Dorsolateral prefrontal cortex (tissue), 122 donors: ENCODE measurements at places on chromosomes 2 and 18. TPM values are rescaled to one million over a fixed set of nuclear protein-coding genes. Genes with fewer than 3 reads are reported as not detected.
A peak's percentile ranks its signal among the peaks of the same experiment; 100 is the strongest.

DNA sequence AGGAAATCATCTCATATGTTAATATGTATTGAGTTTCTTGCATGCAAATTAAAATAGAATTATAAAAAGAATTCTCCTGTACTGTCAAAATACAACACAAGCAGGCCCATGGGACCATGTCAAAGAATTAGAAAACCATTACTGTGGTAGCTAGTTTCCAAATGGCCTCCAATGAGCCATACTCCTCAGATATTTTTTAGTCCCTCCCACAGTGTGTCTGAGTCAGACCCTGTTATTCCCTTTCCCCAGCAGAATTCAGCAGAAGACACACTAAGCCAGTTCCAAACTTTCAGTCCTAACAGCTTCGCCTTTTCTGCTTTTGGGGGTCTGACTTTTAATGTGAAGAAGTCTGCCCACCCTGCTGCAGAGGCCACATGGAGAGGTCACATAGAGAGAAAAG, 86.7 kb downstream of the FIGN start:
- no peak for DNase-seq

DNA sequence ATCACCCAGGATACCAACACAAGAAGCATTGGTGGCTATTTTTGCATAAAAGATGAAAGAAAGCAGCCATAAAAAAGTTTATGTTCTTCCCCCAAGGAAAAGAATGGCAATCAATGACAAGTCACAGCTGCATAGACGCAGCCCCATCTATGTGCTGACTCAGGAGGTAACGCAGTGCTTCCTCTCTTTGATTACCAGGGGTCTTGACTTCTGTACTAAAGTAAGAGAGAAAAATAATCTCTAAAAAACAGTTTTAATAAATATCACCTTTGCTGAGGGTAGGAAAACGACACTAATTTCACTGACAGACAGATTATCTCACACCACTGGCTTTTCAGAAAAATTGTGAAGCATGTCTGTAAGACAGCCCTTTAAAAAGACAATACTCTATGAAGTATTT, 33.9 kb upstream of the EVA1A start:
- no peak for DNase-seq

- DNase-seq: no peak
Measured at GRCh38 chr2:238696331-238696730, 151.6 kb upstream of the TWIST2 start.

- DNase-seq: no peak
Measured at GRCh38 chr2:147760984-147761383, 83.8 kb upstream of the ACVR2A start.

DNA sequence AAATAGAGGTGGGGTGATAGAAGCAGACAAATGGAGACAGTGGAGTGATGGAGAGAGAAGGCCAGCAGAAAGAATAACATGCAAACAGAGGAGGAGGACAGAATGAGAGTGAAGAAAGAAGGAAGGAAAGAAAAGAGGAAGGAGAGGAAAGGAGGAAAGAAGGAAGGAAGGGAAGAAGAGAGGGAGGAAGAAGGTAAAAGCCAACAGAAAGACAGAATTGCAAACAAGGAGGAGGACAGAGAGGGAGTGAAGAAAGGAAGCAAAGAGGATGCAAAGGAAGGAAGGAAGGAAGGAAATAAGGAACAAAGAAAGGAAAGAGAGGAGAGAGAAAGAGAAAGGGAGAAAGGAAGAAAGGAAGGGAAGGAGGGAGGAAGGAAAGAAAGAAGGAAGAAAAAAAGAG, 444.0 kb downstream of the IRS1 start:
- DNase-seq: no peak

- DNase-seq: no peak
Measured at GRCh38 chr2:112493048-112493447, 11.1 kb downstream of the TTL start.

DNA sequence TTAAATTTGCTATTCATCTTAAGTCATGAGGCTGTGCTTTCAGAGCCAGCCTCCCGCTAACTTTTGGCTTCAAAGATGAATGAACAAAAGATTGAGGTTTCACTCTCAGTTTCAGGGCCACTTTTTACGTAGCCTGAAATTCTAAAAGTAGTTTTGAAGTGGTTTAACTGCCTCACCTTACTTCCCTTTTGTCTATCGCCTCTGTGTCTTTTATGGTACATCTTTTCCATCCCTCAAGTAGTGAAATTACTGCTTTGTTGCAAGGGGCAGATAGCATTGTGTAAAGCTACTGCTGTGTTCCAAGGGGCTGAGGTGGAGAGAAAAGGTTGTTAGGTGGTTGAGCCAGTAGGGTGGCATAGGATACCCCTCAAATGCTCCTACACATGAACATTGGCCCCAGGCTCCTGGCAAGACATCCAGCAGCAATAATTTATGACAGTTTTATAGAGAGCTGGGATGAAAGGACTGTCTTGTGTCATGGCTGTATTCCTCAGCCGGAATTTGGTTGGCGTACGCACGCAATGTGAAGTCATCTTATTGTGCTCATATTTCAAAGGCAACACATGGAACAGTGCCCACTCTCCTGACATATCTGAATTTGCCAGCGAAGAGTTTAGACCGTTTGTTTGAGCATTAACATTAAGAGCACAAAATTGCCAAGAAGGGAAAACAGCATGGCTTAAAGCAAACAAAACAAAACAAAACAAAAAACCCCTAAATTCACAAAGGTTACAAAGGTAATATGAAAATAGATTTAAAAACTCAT, 32.2 kb downstream of the QPCT start:
- DNase-seq: no peak

- no peak for DNase-seq
Measured at GRCh38 chr2:11388262-11389051, 44.0 kb upstream of the ROCK2 start.

GRCh38 chr2:209125291-209125690, 298.6 kb upstream of the MAP2 start:
- DNase-seq: no peak

GRCh38 chr2:71474744-71475397, 21.5 kb downstream of the DYSF start:
- DNase-seq: no peak

DNA sequence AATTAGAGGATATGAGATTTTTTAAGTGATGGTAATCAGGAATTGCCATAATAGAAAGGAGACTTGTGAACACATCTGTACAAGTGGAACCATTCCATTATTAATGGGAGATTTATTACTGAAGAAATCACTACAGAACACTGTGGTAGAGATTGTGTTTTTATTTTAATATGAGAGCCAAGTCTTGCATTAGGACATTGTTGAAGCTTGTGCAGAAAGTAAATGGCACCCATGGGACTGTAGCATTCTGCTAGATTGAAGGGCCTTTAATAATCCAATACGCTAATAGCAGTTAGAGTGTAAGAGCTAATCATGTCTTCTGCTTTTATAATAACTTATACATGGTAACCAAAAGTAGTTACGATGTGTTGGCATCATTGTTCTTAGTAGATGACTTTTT, 83.6 kb downstream of the VRK2 start:
- no peak for DNase-seq

DNA sequence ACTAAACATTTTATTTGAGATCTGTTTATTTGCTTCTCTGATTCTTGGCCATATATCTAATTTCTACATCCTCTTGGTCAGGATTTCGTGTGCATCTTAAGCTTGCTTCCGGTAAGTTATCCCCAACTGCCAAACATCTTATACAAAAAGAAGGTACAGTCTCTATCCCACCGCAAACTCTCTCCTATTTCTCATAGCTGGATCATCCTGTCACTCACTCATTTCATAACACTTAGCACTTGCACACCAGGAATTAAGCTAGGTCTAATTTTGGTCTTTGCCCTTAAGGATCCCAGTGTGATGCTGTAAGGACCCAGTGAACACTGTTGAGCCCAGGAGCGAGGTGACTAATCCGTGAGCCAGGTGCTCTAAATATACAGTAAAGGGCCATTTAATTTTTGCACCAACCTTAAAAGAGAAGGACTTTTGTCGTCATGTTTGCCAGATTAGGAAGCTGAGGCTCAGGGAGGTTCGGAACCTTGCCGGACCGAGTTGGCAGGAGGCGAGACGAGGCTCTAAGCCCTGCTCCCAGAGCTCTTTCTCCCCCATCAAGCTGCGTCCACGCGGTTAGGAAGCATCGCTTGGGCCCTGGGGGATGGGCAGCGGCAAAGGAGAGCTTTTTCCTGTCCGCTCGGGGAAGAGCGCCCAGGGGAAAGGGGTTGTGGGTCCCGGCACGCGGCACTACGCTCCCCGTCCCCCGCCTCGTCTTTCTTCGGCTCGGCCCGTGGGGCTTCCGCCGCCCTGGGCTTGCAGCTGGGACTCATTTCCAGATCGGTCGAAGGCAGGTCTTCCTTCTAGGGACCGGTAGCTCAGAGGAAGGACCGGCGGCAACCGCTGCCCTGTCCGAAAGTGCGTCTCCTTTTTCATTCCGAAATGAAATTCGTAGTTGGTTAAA, 4.1 kb upstream of the ITPRIPL1 start:
- peak; percentile 65 for DNase-seq

DNA sequence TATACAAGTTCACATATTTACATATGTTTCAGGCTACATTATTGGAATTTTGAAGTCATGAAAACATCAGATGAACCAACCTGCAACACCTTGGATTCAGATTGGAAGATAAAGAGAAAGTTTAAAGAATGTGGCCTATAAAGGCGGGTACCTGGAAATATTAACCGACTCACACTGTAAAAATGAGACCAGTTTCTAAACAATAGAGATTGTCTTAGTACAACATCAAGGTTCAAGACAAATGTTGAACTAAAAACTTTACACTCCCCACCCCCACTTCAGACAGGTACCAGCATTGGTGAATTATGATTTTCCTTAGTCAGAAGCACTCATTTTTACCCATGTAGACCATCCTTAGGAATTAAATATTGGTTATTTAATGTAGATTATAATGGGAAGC, 186.4 kb upstream of the EPC2 start:
- DNase-seq: no peak

DNA sequence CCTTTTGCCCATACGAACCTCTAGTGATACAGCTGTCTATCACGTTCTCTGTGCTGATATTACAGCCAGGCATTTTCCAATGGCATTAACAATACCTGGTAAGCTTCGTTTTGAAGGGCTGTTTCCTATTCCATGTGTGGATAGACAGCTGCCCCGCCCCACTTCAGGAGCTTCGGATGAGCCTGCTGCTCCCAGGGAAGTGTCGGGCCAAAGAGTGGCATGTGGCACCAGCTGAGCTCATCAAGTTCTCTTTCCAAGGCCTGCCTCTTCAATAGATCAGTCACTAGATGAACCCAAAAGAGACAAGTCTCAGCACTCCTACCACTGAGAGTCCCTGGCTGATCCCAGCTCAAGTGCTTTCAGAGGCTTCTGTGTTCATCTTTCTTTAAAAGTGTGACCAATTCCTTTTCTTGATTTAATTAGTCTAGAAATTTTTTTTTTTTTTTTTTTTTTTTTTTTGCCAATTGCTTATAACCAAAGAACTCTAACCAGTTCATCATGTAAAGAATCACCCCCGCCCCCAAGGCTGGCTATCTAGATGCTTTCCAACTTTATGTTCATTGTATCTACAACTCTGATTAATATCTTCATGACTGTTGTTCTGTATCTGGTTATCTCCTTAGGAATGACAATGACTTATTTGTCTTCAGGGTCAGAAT, 46.6 kb downstream of the HDAC4 start:
- no peak for DNase-seq

- DNase-seq: no peak
Measured at GRCh38 chr2:71466301-71467179, 13.2 kb downstream of the DYSF start.

GRCh38 chr2:100113990-100114433, 28.4 kb downstream of the AFF3 start:
- no peak for DNase-seq

DNA sequence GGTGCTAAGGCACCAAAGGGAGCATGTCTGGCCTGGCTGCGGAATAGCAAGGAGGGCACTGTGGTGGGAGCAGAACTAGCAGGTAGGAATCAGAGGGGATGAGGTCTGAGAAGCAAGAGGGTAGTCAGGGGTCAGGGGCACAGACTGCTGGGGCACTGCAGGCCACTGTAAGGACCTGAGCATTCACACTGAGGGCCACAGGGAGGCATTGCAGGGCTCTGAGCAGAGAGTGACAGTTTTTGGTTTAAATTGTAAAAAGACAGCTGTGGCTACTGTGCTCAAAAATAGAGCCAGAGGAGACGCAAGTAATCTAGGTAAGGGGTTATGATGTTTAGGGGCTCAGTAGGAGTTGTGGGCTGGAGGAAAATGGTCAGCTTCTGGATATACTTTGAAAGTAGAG, 41.5 kb downstream of the ARHGAP25 start:
- DNase-seq: no peak

GRCh38 chr18:32454593-32454992, 16.1 kb downstream of the GAREM1 start:
- DNase-seq: no peak

- DNase-seq: no peak
Measured at GRCh38 chr2:191363267-191363666, 118.1 kb downstream of the MYO1B start.

DNA sequence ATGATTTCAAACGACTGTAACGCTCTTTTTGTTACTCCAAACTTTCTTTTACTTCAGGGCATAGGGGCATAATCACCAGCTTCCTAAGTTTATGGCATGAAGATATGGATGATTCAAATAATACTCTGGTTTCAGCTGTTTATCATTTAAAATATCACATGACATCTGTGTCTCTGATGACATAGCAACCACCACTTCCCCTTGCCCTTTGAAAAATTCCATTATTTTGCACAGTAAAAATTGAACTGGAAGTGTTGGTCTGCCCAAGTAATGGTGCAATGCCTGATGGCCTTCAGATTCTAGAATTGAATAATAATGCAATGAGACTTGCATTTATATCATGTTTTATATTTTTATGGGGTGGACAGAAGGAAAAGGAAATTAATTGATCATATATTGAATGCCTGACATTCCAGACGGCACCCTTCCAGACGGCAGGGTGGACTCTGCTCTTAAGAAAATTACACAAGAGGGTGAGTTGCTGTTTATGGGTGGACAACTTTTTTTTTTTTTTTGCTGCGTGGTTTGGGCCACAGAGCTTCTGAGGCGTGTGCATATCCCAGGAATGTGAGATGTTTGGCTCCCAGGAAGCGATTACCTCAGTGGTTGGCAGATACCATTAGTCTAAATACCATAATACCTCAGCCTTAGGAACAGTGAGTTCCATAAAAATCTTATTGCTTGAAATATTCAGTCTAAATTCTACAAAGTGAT, 101.7 kb upstream of the ZNF521 start:
- no peak for DNase-seq

The RAB17 gene
- total RNA-seq: 2.4 TPM

The TLX2 gene
- total RNA-seq: 1.7 TPM

The TSPYL6 gene
- 0.60 TPM for total RNA-seq

The MARS2 gene
- 10.3 TPM for total RNA-seq

The HNMT gene
- 18.0 TPM for total RNA-seq

The KLHL29 gene
- total RNA-seq: 27.9 TPM

The CDCA7 gene
- 0.99 TPM for total RNA-seq

The TEX44 gene
- total RNA-seq: not detected

The SLC19A3 gene
- 7.7 TPM for total RNA-seq

The NOL4 gene
- total RNA-seq: 68.1 TPM
